ENCODE measurements at places on chromosomes 5 and 9. TPM values are rescaled to one million over a fixed set of nuclear protein-coding genes. Genes with fewer than 3 reads are reported as not detected.

DNA sequence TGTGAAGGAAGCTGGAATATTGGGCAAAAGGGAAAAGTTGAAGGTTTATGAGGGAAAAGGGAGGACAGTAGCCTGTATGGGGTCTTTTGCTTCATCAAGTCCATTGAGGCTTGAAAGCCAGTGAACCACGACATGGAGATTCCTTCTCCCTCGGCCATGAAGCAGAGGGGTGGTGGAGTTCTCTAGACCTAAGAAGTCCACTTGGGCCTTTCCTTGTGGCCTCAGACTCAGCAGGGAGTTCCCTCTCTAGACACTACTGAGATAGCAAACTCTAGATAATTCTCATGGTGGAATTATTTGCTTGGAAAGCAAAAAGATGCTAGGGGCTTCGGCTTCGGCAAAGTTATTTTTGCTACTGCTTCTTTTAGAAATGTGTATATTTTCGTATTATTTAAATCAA lies 78.5 kb downstream of the FOXD1 start:
- no peak for DNase-seq

GRCh38 chr5:169157064-169157463 lies 143.9 kb downstream of the SLIT3 start:
- DNase-seq = no peak

DNA sequence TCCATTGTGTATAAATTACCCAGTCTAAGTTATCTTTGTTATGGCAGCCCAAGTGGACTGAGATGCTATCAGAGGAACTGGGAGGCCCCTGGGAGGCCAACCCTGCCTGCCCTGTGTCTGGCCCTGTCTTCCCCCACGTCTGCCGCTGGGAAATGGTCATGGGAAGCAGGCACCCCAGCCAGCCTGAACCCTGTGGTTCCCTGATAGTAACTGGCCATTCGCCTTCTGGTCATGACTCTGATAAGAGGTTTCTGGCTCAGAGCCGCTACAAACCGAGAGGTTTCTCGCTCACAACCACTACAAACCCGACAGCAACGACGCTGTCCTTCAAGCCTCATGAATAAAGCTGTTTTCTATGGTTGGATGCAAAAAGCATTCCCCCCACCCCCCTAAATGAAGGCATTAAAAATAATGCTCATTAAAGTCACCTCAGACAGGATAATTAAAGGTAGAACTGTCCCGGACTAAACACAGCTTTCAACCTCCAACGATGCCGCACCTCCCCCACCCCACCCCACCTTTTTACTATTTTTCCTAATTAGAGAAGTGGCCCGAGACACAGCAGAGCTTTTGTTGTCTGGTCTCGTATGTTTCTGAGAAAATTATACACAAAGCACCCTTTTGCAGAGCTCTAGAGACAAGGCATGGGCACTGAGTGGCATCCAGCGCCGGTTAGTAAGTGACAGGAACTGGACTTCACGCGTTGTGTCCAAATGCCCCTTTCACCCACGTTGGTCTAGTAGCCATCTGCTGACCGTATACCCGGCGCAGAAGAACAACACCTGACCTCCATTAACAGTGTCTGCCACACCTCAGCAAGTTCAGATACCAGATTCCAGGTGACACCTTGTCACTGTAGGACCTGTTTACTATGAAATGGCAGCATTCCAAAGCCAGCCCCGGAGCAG lies 140.8 kb downstream of the COL23A1 start:
- no peak for DNase-seq

TICAM2 gene
- total RNA-seq = 3.3 TPM

SLC1A3 gene
- total RNA-seq = 19.5 TPM

TMOD1 gene
- total RNA-seq = 46.1 TPM
